NCI-H1092 (cell line): ENCODE measurements at places on chromosomes 16 and 17.

- no peak for DNase-seq
Measured at GRCh38 chr17:70345061-70345460, 175.7 kb downstream of the KCNJ2 start.

GRCh38 chr17:69473841-69474831 lies 59.6 kb downstream of the MAP2K6 start:
- DNase-seq = no peak

GRCh38 chr17:65547253-65547670 lies 14.2 kb downstream of the AXIN2 start:
- no peak for DNase-seq

DNA sequence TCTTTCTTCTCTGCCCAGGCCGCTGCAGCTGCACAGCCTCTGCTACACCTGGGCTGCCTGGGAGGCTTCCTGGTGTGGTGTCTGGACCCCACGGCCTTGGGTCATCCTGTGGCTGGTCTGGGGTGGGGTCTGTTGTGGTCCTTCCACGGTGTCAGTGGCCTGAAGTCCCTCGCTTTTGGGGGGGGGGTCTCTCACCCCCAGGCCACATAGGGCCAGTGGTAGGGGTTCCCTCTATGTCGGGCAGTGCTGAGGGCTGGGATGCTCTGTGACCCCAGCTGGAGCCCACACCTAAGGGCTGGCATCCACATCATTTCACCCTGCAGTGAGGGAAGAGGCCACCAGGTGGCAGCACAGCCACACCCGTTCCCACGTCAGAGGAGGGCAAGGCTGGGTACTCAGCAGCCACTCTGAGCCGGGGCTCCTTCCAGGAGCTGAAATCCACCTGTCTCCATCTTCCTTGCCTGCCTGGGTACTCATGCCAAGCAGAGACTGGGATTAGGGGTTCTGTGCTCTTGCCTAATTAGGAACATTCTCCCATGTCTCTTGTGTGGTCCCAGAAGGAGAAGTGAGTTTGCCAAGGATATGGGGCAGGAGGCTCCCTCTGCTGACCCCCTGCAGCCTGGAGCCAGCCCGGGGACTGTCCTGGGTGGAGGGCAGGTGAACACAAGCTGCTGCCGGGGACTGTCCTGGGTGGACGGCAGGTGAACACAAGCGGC lies 13.0 kb downstream of the ENGASE start:
- peak; percentile 45 for DNase-seq

DNA sequence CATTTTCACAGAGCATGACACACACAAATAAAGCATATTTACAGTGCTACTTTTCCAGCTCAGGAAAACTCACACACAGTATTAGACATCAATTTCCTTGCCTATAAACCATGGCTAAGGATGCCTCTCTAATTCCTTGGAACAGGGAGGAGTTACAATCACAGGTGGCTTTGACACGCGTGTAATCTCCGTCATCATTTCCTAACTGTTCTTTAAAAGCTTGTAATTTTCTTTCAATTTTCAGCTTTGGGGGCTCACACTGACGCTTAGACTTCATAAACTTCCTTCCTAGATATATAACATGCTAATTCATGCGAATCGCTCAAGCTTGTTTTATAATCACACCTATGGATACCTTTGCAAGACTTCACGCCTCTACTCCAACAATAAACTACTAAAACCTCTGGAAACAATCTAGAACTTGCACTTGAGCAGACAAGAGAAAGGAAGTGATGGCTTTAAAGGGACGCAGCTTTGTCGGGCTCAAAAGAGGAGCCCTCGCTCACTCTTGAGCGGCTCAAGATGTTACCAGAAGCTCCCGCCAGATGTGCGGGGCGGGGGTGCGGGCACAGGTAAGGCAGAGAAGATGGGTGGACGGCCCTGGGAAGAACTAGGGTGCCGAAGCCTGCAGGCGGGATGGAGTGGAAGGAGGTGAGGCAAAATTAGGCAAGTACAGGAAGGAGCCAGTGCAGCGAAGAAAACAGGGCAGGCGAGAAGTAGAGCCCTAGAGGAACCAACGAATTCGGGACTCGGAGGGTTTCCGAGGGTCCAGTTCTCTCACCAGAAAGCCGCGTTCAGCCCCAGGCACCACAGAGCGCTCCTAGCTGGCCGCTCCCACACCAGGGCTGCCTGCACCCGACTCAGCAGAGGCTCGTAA lies 631 bp downstream of the RETREG3 start:
- no peak for DNase-seq

- peak; percentile 37 for DNase-seq
Measured at GRCh38 chr17:30093463-30094147, 23.0 kb upstream of the NSRP1 start.

DNA sequence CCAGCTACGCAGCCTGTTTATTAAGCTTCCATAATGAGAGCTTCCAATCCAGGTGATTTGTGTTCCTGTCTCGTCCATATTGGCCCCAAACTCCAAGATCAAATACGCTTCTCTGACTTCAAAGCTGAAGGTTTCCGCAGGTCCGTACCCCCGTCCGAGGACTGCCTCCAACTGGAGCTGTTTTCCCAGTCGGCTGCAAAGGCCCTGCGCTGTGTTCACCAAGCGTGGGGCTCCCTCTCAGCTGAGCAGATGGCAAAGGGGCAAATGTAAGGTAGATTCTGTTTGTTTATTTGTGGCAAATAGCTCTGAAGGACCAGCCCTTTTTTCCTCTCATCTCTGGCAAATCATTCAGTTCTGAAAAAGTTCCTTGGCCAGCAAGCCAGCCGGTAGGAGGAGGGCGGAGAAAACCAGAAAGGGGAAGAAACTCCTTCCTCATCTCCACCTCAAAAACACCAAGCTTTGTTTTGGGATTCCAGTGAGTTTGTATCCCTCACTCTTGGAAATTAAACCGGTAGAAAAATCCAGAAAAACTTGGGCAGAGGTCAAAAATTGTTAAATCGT lies 35.2 kb downstream of the NXN start:
- no peak for DNase-seq

DNA sequence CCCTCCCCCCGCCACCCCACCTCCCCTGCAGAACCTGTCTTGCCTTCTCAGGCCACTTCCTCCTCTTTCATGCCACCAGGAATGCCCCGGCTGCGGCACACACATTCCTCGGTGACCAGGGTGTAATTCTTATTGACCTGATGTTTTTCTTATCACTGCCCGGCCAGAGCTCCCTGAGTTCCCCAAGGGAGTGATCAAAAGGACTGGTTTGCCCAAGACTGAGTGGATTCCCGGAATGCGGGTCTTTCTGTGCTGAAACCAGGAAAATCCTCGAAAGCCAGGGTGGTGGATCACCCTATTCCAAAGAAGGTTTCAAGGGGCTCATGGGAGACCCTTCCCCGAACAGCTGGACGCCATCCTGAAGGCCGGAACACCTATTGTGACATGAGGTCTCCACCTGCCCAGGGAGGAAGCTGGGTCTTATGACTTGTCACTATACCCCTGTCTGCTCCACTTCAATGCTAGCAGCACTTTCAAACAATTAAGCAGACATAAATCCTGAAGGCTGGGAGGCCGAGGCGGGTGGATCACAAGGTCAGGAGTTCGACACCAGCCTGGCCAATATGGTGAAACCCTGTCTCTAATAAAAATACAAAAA lies 53.0 kb upstream of the RPL38 start:
- DNase-seq = no peak
